ENCODE measurements at places on chromosomes 16 and 17.

DNA sequence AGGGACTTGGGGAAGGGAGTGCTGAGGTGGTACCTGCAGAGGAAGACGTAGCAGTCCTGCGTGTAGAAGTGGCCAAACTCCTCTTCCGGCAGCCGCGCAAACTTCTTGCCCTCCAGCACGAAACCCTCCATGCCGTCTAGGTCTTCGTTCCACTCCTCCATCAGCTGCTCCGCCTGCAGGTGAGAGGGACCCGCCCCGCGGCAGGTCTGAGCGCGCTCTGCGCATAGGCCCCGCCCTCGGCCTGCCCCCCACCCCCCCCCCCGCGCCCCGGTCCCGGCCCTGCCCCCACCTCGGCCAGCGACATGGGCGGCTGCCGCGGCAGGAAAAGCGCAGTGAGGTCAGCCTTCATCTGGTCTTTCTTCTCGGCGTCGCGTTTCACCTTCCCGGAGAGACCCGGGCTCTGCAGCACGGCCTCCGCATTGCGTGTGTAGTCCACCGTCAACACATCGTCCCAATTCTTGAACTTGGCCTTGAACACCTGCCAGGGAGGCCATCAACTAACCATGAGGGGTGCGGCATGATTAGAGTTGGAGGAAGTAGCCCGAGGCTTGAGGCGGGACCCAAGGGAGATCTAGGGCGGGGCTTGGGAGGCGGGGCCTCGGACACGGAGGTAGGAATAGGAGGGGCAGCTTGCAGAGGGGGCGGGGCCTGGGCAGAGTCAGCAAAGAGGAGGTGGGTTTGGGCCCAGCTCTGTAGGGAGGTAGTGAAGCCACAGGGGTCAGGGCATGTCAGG lies 11.5 kb downstream of the FLII start:
- no peaks in the 10 kb centered on the region for H3K27me3 ChIP-seq
- H3K4me1 ChIP-seq: no peaks in the 10 kb centered on the region
- DNase-seq: no peak
- no peak overlapping the region for H3K4me3 ChIP-seq

DNA sequence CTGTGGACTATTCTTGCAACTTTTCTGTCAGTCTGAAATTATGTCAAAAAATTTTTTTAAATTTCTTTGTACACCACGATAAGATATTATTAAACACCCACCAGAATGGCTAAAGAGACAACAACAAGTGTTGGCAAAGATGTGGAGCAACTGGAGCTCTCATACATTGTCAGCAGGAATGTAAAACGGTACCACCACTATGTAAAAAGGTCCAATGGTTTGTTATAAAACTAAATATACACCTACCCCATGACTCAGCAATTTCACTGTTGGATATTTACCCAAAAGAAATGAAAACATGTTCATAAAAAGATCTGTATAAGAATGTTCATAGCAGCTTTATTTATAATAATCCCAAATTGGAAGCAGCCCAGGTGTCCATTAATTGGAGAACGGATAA lies 7.2 kb downstream of the KIAA0753 start:
- no peak for DNase-seq
- H3K27ac ChIP-seq: no peak overlapping the region
- no peak overlapping the region for H3K4me3 ChIP-seq
- H3K27me3 ChIP-seq: no peaks in the 10 kb centered on the region
- no peaks in the 10 kb centered on the region for H3K36me3 ChIP-seq
- peaks cover 3% of the 10 kb centered on the region for H3K4me1 ChIP-seq

DNA sequence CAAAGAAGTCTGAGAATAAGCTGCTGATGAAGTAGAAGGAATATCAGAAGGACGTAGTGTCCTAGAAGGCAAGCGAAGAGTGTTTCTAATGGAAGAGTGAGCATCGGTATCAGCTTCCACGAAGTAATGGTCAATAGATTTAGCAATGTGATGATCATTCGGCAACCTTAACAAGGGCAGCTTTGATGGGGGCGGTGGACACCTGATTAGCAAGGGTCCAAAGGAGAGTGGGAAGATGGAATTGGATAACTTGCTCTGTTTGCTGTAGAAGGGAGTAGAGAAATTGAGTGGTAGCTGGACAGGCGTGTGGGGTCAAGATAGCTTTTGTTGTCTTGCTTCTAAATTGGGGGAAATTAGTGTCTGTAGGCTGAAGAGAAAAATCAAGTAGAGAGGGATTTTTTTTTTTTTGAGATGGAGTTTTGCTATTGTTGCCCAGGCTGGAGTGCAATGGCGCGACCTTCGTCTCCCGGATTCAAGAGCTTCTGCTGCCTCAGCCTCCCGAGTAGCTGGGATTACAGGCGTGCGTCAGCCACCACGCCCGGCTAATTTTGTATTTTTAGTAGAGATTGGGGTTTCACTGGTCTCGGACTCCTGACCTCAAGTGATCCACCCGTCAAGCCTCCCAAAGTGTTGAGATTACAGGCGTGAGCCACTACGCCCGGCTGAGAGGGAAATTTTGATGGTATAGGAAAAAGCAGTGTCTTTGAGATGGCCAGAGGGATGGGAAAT lies 13.9 kb upstream of the HES7 start:
- peak overlapping the region; percentile 49 for H3K4me3 ChIP-seq
- no peaks in the 10 kb centered on the region for H3K27me3 ChIP-seq
- peaks cover 5% of the 10 kb centered on the region for H3K4me1 ChIP-seq
- H3K36me3 ChIP-seq: peaks cover 35% of the 10 kb centered on the region

DNA sequence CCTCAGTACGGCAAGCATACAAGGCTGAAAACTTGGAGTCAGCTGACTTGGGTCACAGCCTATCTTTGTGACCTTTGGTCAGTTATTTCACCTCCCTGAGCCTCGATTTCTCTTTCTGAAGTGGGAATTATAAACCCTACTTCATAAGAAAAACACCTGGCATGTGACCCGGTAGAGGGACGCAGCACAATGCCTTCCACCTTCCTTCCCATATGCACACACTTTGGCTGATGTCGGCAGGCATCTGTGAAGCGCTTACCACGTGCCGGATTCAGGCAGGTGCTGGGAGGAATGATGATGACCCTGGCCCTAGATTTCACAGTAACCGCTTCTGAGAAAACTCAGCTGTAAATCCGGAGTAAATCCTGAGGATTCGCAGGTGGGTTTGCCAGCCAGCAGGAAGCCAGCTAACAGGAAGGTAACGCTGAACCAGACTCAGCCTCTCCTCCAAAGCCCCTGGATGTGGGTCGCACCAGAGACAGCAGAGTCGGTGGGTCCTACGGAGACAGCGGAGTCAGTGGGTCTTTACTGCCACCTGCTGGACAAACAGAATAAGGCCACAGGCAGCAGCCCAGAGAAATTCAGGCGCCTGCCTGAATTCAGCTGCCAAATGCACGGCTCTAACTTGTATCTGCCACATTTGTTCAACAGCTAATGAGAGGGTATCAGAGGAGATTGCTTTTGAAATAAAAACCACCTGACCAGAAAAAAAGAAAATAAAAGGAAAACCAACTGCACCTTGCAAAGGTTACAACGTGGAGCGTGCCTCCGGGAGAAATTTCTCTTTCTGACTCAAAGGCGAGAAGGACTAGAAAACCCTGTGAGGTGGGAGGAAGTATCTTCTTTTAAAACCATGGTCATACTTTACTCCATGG lies 16.6 kb downstream of the COPRS start:
- peaks cover 18% of the 10 kb centered on the region for H3K4me1 ChIP-seq
- peak overlapping the region; percentile 55 for H3K4me3 ChIP-seq
- H3K27me3 ChIP-seq: no peaks in the 10 kb centered on the region
- H3K36me3 ChIP-seq: no peaks in the 10 kb centered on the region

DNA sequence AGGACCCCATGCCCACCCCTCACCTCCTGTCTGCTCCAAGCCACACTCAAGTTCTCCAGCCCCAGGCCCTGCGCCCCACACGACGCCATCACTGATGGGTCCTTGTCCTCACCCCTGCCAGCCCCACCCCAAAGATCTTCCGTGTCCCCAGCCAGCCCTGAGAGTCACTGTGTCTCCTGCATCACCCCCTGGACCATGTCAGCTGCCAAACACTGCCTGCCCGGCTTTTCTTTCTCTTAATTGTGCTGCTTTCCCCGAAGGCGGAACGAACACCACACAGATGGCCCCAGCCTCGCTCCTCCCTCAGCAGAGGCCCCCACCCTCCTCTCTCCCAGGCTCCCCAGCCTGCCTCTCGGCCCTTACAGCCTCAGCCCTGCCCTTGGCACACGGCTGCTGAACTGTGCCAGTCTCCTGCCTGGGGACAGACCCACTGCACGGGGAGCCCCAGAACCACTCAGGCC lies 4.8 kb upstream of the GAA start:
- DNase-seq: no peak
- no peak overlapping the region for H3K4me3 ChIP-seq
- no peaks in the 10 kb centered on the region for H3K36me3 ChIP-seq

- H3K4me1 ChIP-seq: no peaks in the 10 kb centered on the region
- no peak overlapping the region for H3K4me3 ChIP-seq
- H3K27me3 ChIP-seq: no peaks in the 10 kb centered on the region
- no peaks in the 10 kb centered on the region for H3K36me3 ChIP-seq
- no peak overlapping the region for H3K27ac ChIP-seq
These were observed 18.1 kb downstream of the KCNJ12 start for GRCh38 chr17:21394265-21394664.

DNA sequence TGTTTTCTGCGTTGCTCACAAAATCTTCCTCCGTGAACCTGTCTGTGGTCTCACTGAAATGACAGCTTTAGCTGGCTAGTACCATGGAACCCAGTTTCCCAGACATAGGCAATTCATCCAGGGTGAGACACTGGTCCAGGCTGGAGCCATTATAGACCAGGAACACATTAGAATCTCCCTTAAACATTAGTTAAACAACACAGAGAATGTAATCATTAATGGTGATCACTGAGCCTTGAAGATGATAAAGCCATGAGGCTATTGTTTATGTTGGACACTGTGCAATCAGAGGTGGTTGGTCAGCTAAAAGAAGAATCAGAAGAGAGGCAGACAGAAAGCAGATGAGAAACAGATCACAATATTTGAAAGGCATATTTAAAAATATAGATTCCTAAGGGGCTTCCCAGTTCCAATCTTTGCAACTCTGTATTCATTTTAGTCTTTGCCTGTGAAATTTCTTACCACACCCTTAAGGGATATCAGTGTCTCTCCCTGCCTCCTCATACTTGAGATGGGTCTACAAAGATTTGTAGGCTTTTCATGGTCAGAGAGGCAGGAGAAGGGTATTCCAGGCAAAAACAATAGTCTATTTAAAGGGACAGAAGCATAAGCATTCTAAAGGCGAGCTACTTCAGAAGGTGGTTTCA lies 317.9 kb downstream of the MAP2K6 start:
- no peaks in the 10 kb centered on the region for H3K36me3 ChIP-seq
- DNase-seq: no peak
- H3K4me1 ChIP-seq: no peaks in the 10 kb centered on the region
- H3K27ac ChIP-seq: no peak overlapping the region

- H3K27ac ChIP-seq: no peak overlapping the region
- H3K4me3 ChIP-seq: no peak overlapping the region
- no peaks in the 10 kb centered on the region for H3K4me1 ChIP-seq
- DNase-seq: no peak
These were observed 19.3 kb downstream of the OGFOD1 start for GRCh38 chr16:56470666-56471065.

- no peak for DNase-seq
- no peaks in the 10 kb centered on the region for H3K36me3 ChIP-seq
- no peak overlapping the region for H3K4me3 ChIP-seq
- no peaks in the 10 kb centered on the region for H3K27me3 ChIP-seq
- no peak overlapping the region for H3K27ac ChIP-seq
- H3K4me1 ChIP-seq: no peaks in the 10 kb centered on the region
These were observed 106.2 kb downstream of the PHKB start for GRCh38 chr16:47567321-47567720.

- no peak overlapping the region for H3K4me3 ChIP-seq
- no peaks in the 10 kb centered on the region for H3K27me3 ChIP-seq
- no peak overlapping the region for H3K27ac ChIP-seq
These were observed 20.5 kb upstream of the ITGA3 start for GRCh38 chr17:50035421-50035879.

DNA sequence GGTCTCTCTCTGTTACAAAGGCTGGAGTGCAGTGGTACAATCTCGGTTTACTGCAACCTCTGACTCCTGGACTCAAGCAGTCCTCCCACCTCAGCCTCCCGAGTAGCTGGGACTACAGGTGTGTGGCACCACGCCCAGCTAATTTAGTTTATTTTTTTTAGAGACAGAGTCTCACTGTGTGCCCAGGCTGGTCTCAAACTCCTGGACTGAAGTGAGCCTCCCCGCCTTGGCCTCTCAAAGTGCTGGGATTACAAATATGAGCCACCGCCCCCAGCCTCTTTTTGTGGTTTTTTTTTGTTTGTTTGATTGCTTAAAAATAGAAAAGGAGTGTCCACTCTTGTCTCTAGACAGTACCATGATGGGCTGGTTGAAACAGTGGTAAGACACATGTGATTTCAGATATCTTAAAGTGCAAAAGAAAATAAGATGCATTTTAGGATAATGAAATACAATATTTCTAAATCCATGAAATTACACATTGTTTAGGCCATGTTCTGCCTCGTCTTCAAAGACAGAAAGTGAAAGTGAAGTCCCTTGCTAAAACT lies 27.4 kb downstream of the KIAA0513 start:
- H3K4me3 ChIP-seq: peak overlapping the region; percentile 40
- H3K27ac ChIP-seq: peak overlapping the region; percentile 56
- H3K36me3 ChIP-seq: no peaks in the 10 kb centered on the region

DNA sequence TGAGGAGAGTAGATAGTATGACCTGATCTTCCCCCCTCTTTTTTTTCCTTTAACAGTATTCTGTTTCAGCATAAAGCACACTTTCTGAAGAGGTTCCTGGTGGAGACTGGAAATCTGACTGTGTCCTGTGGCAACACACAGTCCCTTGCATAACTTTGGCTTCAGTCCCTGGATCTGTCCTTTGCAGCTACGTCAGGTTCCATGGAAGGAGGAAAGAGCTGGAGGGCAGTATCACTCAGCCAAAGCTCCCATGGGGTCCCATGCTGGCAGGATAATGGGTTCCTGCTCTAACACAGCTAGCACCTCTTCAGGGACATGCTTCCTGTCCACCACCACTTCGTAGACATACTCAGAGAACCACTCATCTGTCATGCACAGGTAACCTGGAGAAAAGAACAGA lies 13.3 kb upstream of the SLC6A4 start:
- no peaks in the 10 kb centered on the region for H3K4me1 ChIP-seq
- H3K36me3 ChIP-seq: peaks cover 14% of the 10 kb centered on the region
- H3K4me3 ChIP-seq: no peak overlapping the region

DNA sequence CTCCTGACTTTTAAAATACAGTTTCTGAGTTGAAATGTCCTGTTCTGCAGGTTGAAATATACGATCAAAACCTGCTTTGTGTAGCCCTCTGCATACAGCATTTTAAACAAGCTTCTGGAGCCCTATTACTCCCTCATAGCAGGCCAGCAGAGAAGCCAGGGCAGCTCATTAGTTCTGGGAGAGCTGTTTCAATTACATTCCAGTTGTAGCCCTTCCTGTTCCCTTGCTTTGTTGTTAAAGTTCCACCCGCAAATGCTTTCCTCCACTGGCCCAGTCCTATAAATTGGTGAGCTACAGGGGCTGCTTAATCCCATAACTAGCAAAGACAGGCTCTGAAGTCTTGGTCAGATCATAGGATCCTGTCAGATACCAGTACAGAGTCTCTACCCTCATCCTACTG lies 162.5 kb downstream of the SLC39A11 start:
- H3K4me3 ChIP-seq: no peak overlapping the region
- H3K36me3 ChIP-seq: no peaks in the 10 kb centered on the region
- no peak overlapping the region for H3K27ac ChIP-seq

GRCh38 chr17:5050278-5050677 lies 15.1 kb upstream of the SLC52A1 start:
- no peaks in the 10 kb centered on the region for H3K36me3 ChIP-seq
- H3K27me3 ChIP-seq: no peaks in the 10 kb centered on the region
- no peak for DNase-seq
- no peak overlapping the region for H3K4me3 ChIP-seq
- no peak overlapping the region for H3K27ac ChIP-seq
- H3K4me1 ChIP-seq: no peaks in the 10 kb centered on the region

Data from thoracic aorta (tissue), 2 donors.